ENCODE measurements at places on chromosomes 1 and 21. TPM values are rescaled to one million over a fixed set of nuclear protein-coding genes. Genes with fewer than 3 reads are reported as not detected.

Gene NFIA
- 2.0 TPM for total RNA-seq

- H3K4me3 ChIP-seq: no peak overlapping the region
- DNase-seq: no peak
- H3K27me3 ChIP-seq: no peaks in the 10 kb centered on the region
- H3K4me1 ChIP-seq: no peaks in the 10 kb centered on the region
- no peaks in the 10 kb centered on the region for H3K36me3 ChIP-seq
- H3K27ac ChIP-seq: no peak overlapping the region
Observed at GRCh38 chr21:23822760-23823159, 1784.5 kb downstream of the MRPL39 start.

Gene S100A3
- not detected for total RNA-seq

Gene DNAI4
- 4.6 TPM for total RNA-seq

GRCh38 chr1:24978383-24979032 is 48.4 kb upstream of the RUNX3 start:
- no peaks in the 10 kb centered on the region for H3K36me3 ChIP-seq
- H3K27ac ChIP-seq: no peak overlapping the region
- no peak overlapping the region for H3K4me3 ChIP-seq
- H3K4me1 ChIP-seq: no peaks in the 10 kb centered on the region
- no peaks in the 10 kb centered on the region for H3K27me3 ChIP-seq

DNA sequence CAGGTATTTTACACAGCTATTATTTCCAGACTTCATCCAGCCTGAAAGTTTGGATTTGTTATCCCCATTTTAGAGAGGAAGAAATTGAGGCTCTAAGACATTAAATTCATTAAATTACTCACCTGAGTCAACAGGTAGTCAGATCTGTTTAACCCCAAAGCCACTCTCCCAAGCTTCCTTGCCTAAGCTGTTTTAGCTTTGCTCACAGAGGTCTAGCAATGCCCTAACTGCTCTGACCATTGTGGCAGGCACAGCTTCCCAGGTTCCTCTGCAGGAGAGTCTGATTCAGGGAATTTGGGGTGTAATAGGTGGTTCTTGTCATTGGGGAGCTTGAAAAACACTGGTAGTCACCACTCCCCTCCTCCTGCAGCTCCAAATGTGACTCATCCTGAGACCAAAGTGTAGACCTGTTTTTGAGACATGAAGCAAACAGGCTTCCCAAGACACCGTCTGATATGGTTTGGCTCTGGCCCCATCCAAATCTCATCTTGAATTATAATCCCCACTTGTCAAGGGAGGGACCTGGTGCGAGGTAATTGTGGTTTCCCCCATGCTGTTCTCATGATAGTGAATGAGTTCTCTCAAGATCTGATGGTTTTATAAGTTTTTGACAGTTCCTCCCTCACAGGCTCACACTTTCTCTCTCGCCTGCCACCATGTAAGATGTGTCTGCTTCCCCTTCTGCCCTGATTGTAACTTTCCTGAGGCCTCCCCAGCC is 142.8 kb upstream of the DNAH14 start:
- no peaks in the 10 kb centered on the region for H3K36me3 ChIP-seq
- peaks cover 4% of the 10 kb centered on the region for H3K4me1 ChIP-seq
- no peak overlapping the region for H3K27ac ChIP-seq
- H3K4me3 ChIP-seq: peak overlapping the region; percentile 33
- no peak for DNase-seq
- no peaks in the 10 kb centered on the region for H3K27me3 ChIP-seq

DNA sequence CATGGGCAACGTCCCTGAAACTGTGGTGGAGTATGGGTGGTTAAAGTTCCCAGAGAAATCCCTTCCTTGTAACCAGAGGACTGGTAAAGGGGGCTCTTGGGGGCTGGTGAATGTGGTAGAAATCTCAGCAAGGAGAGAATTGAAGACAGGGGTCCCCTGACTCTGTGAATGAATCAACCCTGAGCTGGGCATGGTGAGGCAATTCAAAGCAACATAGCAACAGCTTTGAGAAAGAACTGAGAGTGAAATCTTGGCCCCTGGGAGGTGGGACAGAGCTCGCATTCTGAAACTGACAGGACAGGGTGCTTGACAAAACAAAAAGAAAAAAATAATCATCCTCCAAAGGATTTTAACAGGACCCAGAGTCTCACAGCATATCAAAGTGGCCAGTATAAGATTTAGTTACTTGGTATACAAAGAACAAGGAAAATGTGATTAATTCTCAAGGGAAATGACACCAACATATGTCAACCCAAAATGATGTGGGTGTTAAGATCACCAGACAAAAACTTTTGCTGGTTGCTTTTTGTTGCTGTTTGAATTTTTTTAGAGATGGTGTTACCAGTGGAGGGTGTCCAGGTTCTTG is 11.7 kb upstream of the SUMO3 start:
- H3K4me1 ChIP-seq: no peaks in the 10 kb centered on the region
- no peak overlapping the region for H3K4me3 ChIP-seq
- H3K27ac ChIP-seq: no peak overlapping the region
- no peaks in the 10 kb centered on the region for H3K27me3 ChIP-seq

DNA sequence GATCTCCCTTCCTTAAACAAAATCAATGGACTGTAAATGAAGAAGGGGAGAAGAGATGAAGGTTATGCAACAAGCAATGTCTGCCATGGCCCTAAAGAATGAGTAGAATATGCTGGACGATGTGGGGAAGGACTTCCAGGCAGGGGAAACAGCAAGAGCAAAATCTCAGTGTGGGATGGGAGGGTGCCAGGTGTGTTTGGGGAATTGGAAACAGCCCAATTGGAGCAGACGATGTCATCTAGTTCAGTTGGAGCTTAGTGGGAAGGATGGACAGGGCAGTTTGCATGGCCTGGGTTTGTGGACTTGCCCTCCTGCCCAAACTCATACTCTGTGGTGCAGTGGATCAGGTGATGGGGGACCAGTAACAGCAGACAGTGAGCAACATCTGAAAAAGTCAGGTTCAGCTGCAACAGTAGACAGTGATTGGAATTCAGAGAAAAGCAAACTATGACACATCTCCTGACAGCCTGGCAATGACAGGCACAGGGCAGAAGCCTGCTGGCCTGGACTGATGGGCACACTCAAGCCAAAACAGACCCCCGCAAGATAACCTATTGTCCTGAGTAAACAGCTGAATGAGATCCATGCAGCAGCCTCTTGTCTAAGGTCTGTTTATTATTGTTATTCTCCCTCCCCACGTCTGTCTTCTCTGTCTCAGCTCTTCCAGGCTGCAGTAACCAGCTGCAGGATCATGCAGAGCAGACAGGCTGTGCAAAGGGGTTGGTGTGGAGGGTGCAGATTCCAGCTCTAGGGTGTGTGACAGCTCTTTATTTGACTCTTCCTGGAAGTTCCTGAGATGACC is 50.5 kb upstream of the PRELP start:
- no peak overlapping the region for H3K27ac ChIP-seq
- DNase-seq: no peak
- H3K4me1 ChIP-seq: peaks cover 4% of the 10 kb centered on the region
- H3K36me3 ChIP-seq: no peaks in the 10 kb centered on the region
- peaks cover 25% of the 10 kb centered on the region for H3K27me3 ChIP-seq

GRCh38 chr1:8510041-8510823 is 192.3 kb downstream of the SLC45A1 start:
- no peak for DNase-seq
- peaks cover 49% of the 10 kb centered on the region for H3K36me3 ChIP-seq
- H3K4me3 ChIP-seq: no peak overlapping the region
- no peaks in the 10 kb centered on the region for H3K4me1 ChIP-seq
- peak overlapping the region; percentile 9 for H3K27ac ChIP-seq
- no peaks in the 10 kb centered on the region for H3K27me3 ChIP-seq

Gene TMEM269
- 0.20 TPM for total RNA-seq

Gene RAD54L
- total RNA-seq: 38.6 TPM

- DNase-seq: no peak
- H3K4me1 ChIP-seq: peaks cover 7% of the 10 kb centered on the region
- no peak overlapping the region for H3K27ac ChIP-seq
- H3K4me3 ChIP-seq: no peak overlapping the region
- no peaks in the 10 kb centered on the region for H3K36me3 ChIP-seq
- H3K27me3 ChIP-seq: no peaks in the 10 kb centered on the region
Observed at GRCh38 chr1:36912365-36912865, 121.9 kb downstream of the GRIK3 start.

Gene TXNIP
- 9.9 TPM for total RNA-seq

DNA sequence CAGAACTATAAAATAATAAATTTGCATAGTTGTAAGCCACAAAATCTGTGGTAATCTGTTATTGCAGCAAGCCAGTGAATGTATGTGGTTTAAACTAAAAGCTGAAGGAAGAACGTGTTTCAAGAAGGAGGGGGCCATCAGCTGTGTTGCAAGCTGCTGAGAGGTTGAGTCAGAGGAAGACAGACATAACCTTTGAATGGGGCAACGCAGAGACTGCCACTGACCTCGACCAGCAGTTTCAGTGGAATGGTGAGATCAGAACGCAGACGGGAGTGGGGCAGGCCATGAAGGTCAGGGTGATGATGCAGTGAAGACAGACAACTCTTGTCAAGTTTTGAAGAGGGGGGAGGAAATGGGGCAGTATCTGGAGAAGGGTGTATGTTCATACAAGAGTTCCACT is 23.2 kb upstream of the QSOX1 start:
- no peaks in the 10 kb centered on the region for H3K36me3 ChIP-seq
- no peak for DNase-seq

- no peaks in the 10 kb centered on the region for H3K4me1 ChIP-seq
- DNase-seq: no peak
- H3K27ac ChIP-seq: no peak overlapping the region
- H3K27me3 ChIP-seq: no peaks in the 10 kb centered on the region
- H3K4me3 ChIP-seq: no peak overlapping the region
- no peaks in the 10 kb centered on the region for H3K36me3 ChIP-seq
Observed at GRCh38 chr1:184329245-184329953, 57.4 kb upstream of the C1orf21 start.

Gene CFHR3
- not detected for total RNA-seq

Gene NIPAL3
- 6.8 TPM for total RNA-seq

Gene RGS1
- total RNA-seq: not detected

DNA sequence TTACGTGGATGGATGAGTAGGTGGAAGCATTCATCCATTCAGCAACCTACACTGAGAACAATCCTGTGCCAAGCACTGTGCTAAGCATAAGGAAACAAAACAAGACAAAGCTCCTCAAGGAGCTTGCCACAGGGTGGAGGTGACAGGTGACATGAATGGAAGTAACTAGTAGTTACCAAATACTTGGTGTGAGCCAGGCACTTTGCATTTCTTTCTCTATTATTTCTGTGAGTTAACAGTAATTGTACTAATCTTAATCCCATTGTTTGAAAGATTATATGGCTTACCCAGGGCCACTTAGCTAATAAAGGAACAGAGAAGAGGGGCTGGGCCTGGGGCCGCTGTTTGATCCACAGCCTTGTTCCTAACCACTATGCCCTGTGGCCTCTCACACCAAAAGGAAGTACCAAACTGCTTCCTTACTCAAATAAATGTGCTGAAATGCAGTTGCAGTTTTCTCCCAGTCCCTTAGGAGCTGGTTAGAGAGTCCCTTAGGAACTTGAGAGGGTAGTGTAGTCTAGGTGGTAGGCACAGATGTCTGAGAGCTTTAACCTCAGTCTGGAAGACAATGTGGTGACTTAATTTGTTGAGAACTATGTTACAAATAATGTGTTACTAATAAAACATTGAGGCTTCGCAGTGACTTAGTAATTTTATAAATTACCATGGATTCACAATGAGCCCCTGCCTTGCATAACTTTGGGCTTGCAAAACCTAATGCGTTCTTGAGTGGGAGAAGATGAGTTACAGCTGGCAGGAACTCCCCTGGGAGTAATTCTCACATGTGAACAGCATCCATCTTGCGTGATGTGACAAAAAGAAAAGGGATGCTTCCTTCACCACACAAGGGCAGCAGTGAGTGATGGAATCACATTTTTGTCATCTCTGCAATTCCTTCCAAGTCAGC is 69.8 kb downstream of the MPZL1 start:
- H3K36me3 ChIP-seq: peaks cover 36% of the 10 kb centered on the region
- H3K4me1 ChIP-seq: peaks cover 3% of the 10 kb centered on the region
- H3K27me3 ChIP-seq: no peaks in the 10 kb centered on the region

- H3K4me3 ChIP-seq: no peak overlapping the region
- H3K36me3 ChIP-seq: no peaks in the 10 kb centered on the region
- no peaks in the 10 kb centered on the region for H3K4me1 ChIP-seq
- H3K27me3 ChIP-seq: no peaks in the 10 kb centered on the region
Observed at GRCh38 chr1:19704247-19705113, 39.8 kb downstream of the HTR6 start.

Gene ITGB2
- total RNA-seq: 2.3 TPM

DNA sequence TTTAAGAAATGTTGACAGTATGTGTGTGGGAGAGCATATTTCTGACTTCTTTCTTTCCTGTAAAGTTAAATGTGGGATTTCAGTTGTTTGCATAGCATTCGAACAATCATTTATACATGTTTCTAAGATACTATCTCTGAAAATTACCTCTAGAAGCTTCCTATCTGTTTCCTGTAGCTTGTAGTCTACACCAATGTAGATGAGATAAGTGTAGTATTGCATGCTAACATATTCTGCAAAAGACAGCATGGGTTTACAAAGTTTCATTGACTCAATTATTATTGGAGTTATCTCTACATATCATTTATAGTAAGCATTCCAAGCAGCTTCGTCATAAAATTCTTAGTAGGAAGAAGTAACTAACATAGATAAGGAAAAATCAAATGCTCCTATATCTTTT is 98.9 kb upstream of the DPYD start:
- no peak for DNase-seq
- H3K4me3 ChIP-seq: no peak overlapping the region
- no peak overlapping the region for H3K27ac ChIP-seq
- H3K36me3 ChIP-seq: no peaks in the 10 kb centered on the region

Gene TACSTD2
- 0.51 TPM for total RNA-seq

GRCh38 chr1:152986578-152986977 is 2.7 kb downstream of the SPRR1A start:
- H3K36me3 ChIP-seq: no peaks in the 10 kb centered on the region
- no peaks in the 10 kb centered on the region for H3K4me1 ChIP-seq
- no peak overlapping the region for H3K27ac ChIP-seq
- DNase-seq: no peak

Gene IL6R
- total RNA-seq: 1.0 TPM

- DNase-seq: no peak
- peaks cover 23% of the 10 kb centered on the region for H3K4me1 ChIP-seq
- no peaks in the 10 kb centered on the region for H3K27me3 ChIP-seq
- H3K4me3 ChIP-seq: no peak overlapping the region
- H3K27ac ChIP-seq: no peak overlapping the region
- H3K36me3 ChIP-seq: no peaks in the 10 kb centered on the region
Observed at GRCh38 chr1:206710460-206710823, 25.7 kb downstream of the MAPKAPK2 start.

Gene ATAD3C
- total RNA-seq: 0.28 TPM

DNA sequence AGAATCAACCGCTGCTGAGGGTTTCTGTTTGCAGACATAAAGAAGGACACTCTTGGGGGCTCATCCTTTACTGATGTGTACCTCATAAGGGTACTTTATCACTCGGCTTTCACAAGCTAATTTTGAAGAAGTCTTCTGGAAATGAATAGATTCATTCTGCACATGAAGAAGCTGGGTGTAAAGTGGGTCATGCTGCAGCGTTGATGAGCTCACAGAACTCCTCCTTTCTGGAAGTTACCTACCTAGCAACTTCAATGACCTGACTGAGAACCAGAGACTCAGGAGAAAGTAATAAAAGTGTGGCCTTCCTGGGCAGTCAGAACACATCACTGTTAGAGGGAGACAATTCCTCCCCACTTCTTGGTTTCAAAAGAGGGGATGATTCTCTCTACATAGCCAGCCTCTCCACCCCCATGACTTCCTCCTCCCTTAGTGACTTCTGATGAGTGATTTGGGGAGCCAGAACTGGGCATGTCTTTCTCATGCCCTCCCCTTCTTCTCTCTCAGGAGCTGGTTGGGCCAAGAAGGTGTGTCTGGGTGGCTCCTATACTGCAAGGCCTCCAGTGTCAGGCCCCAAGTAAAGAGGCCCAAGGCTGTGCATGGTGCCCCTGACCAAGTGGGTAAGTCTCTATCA is 27.0 kb downstream of the PCNX2 start:
- H3K4me1 ChIP-seq: peaks cover 4% of the 10 kb centered on the region
- no peaks in the 10 kb centered on the region for H3K27me3 ChIP-seq
- DNase-seq: no peak
- no peaks in the 10 kb centered on the region for H3K36me3 ChIP-seq
- H3K27ac ChIP-seq: no peak overlapping the region
